SW 1271 (cell line): ENCODE measurements at places on chromosomes 5 and 9.
A peak's percentile ranks its signal among the peaks of the same experiment; 100 is the strongest.

- no peak for DNase-seq
These were observed 400.9 kb upstream of the MEF2C start for GRCh38 chr5:89283728-89284493.

- DNase-seq: no peak
These were observed 123.6 kb downstream of the TEX10 start for GRCh38 chr9:100229136-100229535.

DNA sequence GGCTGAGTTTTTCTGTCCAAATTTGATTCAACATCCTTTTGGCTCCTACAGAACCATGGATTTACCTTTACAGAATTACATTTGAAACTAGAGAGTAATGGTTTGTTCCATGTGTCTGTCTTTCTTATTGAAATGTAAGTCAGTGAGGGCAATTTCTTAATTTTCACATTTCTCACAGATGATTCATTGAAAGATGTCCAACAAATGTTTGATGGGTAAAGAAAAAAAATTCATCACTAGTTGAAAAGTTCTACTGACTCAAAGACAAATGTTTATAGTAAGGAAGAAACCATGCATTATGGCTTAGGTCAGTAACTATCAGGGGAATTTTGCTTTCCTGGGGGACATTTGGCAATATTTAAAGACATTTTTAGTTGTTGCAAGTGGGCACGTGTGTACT is 131.6 kb upstream of the TRPM3 start:
- DNase-seq: no peak

- DNase-seq: no peak
These were observed 1.3 kb downstream of the NOTCH1 start for GRCh38 chr9:136544548-136544963.

GRCh38 chr5:117262572-117263131 is 688.0 kb upstream of the SEMA6A start:
- DNase-seq: no peak

GRCh38 chr5:1504069-1504595 is 19.6 kb downstream of the LPCAT1 start:
- no peak for DNase-seq

- DNase-seq: no peak
These were observed 51.3 kb upstream of the IRX4 start for GRCh38 chr5:1934056-1934394.

- DNase-seq: no peak
These were observed 26.7 kb downstream of the OCLN start for GRCh38 chr5:69519285-69519684.

DNA sequence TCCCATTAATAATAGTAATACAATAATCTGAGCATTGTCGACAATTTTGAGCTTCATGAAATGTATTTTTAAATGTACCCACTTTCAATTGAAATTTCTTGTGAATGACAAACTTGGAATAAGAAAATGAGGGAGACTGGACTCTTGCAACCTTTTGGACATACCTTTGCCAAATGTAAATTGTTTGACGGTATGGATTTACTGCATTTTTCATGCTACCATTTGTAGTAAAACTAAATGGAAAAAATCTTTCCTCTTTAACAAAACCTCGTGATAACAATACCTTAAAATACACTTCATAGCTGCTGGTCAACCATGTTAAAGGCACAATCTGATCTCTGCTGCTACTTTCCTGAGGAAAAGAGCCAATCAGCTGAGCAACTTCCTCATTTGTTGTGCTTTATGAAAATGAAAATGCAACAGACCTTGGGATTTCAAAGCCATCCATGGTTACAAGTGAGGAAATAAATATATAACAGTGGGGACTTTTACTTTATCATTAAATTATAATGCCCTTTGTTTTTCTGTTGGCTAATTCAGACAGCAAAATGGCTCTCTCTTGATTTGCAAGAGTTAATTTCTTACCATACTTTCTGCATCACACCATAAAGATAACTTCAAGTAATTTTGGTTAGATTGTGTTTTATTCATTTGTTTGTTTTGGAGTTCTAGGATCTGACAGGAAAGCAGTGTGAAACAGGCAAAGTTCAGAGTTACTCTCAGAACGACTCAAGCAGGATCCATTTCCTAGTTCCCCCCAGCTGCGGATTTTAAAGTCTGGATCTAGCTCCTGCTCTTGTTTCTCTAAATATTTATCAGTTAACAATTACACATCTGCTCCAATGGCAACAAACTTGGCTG is 1.1 kb downstream of the ALDH1A1 start:
- no peak for DNase-seq

- DNase-seq: no peak
These were observed 120.0 kb downstream of the FER start for GRCh38 chr5:108867656-108868055.

DNA sequence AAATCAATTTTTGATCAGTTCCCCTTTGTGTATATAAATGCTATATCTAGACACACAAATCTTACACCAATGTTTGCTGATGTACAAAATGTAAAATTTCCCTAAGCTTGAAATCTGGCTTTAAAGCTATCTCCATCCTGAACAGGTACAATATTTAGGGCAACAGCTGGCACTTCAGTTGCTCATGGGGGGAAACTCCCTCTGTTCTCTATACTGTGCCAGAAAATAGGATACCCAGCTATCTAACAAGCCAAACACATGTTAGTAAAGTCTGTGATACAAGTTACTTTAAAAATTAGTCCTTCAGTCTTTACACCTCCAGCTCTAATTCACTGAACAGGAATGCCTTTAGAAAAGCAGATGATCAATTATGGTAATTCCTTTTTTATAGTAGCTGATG is 191.8 kb downstream of the SLF1 start:
- DNase-seq: no peak

DNA sequence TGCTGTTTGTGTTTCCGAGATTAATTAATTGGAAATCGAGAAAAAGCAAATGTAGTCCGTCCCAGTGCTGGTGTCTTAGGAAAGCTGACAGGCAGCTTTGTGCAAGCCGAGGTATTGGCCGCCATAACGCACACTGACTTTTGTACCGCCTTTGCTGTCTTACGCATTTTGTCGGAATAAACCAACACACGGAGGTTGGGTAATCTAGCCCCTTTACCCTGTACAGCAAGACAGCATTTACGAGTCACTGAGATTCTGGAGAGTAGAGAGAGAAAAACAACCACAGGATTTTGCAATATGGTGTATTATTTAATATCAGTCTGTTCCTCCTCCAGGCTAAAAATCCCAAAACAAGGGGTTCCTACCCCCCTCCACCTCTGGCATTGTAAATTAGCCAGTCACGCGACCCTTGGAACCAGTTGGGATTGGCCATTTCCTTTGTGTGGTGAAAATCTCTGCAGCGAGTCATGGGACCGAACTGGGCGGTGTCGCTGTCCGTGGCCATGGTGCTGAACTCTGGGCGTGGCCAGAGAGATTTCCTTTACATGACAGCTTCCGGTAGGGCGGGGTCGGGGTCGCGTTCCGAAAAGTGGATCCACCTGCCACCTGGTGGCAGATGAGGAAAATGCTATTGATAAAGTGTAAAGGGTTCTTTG is 10.3 kb upstream of the PCDHB1 start:
- peak; percentile 96 for DNase-seq

DNA sequence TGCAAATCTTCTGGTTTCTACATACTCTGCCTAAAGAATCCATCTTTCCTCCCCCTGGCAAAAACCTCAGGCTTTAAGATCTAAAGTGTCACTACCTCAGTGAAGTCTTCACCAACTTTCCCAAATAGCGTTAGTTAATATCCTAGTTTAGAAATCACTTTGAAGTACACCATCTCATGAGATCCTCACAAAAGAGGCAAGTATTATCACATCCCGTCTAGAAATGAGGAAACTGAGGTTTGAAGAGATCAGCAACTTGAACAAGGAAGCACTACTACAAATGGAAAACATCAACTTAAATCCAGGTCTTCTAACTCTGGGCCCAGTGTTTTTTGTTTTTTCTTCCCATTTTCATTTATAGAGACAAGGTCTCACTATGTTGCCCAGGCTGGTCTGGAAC is 4.6 kb downstream of the AP3B1 start:
- no peak for DNase-seq

DNA sequence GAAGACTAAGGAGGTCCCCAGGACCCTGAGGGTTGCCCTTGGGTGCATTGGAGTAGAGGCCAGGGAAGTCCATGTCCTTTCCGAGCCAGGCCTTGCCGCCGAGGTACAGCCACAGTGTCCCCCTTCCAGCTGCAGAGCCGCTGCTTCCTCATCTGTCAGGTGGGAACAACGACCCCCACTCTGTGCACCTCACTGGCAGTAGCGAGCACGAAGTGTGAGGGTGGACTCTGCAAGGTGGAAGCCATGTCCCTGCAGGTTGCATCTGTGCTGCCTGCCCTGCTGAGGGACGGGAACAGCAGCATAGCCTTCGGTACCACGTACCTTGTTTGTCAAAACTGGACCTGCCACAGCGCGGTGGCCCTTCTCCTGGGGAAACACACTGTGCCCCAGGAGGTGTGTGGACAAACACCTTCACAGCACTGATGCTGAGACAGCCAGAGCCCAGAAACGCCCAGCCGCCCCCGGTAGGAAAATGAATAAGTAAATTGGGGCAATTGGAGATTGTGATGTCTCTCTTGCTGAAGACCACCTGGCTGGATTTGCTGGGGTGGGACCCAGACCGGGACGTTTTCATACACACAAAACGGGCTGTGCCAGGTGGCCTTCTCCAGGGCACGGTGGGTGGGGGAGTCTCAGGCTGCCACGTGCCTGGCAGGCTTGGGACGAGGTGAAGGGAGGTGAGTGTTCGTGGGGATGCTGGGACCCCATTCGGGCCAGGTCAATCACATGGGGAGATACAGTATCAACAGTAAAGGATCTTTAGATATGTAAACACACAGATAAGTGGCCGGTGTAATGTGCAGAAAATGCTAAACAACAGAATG is 157.3 kb downstream of the RXRA start:
- no peak for DNase-seq

DNA sequence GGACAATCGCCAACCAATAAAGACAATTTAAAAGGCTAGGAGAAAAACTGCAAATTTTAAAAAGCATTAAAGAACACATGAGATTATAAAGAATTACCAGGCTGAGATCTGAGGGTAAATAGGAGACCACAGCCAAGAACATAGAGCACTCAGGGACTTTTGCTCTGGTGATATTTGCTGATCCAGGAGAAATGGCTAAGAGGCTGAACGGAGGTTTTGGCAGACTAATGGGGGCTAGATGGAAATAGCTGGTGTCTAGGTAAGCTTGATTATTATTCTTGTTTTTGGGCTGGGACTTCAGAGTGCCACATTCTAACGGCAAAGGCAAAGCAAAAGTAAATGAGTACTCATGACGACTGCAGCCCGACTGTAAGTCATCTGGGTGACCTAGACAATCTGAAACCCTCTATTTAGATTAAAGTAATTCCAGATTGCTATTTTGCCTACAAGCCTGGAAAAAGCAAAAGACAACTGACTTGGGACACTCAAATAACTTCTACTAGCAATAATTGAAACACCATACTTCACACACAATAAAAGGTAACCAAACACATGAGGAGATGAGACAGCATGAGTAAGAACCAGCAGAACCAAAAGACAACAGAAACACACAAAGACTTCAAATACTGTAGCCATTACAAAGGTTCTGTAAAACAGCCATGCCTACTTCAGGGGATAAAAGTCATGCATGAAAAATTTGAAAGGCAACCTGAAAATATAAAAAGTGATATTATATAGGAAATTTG is 68.8 kb downstream of the JAKMIP2 start:
- DNase-seq: no peak

DNA sequence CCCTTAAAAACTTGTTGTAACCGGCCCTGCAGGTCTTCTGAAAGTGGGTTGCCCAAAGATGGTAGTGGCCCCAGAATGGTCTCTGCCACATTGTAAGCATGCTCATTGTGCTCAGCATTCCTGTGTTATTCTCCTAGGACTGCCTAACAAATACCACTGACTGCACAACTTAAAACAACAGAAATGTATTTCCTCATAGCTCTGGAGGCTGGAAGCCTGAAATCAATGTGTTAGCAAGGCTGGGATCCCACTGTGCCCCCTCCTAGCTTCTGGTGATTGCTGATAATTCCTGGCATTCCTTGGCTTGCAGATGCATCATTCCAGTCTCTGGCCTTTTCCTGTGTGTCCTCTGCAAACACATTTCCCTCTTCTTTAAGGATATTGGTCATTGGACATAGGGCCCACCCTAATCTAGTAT is 3.4 kb upstream of the GCNT4 start:
- no peak for DNase-seq

DNA sequence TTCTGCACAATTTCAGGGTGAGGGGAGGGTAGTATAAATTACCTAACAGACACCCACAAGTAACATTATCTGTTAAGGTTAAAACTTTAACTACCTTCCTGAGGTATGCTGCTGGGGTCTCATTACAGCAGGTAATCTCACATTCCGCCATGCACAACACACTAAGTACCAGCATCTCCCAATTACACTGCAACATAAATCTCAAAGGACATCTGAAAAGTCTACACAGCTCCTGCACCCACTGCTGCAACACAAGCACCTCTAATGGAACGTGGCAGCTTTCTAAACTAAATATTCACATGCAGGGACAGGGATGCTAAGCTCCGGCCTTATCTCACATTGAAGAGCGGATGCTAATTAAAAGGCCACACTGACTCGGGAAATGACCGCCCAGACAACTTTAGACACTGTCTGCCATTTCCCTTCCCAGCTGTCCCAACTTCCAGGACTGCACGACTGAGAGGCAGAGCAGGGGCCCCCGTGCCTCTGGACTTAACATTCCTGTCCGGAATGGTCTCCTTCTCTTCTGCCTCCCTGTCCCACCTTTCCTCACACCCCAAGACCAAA is 45.9 kb downstream of the PSMB7 start:
- DNase-seq: no peak

DNA sequence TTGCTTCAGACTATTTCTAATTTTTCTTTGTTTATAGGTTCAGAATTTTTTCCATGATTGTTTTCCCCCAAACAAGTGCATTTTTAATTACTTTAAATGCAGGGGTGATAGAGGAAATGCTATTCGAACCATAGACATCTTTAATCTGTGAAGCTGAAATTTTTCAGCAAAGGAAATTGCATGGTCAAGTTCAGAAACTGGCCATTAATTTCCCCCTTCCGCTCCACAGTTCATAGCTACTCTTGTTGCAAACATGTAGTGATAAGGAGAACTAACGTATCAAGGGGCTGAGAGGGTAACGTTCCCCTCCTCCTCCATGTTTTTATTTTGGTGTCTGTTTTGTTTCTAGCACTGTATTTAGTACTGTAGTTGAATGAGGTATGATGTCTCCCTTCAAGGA is 3.4 kb upstream of the ROPN1L start:
- DNase-seq: no peak

- peak; percentile 19 for DNase-seq
These were observed 2.9 kb downstream of the DNAJB5 start for GRCh38 chr9:34992376-34992951.

- no peak for DNase-seq
These were observed 629.3 kb upstream of the ST8SIA4 start for GRCh38 chr5:101532430-101532829.

GRCh38 chr9:100228352-100228869 is 124.3 kb downstream of the TEX10 start:
- DNase-seq: no peak

DNA sequence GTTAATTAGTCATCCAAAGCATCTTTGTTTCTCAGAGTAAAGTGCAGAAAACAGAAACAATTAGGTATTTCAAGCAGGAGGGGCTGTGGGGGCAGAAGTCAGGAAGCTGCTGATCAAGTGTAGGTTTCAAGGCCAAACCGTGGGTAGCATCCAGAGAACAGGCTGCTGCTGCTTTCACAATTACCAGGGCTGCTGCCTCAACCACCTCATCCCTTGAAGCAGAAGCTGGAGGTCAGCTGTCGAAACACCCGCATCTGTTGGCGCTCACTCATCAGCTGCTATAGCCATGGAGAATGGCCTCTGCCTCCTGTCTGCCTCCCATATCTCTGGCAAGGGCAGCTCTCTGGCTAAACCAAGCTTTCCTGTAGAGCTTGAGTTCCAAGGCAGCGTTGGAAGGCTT is 122.9 kb upstream of the OSMR start:
- DNase-seq: no peak
